Stimulated activated CD8-positive, alpha-beta memory T cell treated with anti-CD3 and anti-CD28 coated beads, Interleukin-4, amount 100 ng/mL, for 1 hour (primary cell): ENCODE measurements at places on chromosomes 16 and 17.

DNA sequence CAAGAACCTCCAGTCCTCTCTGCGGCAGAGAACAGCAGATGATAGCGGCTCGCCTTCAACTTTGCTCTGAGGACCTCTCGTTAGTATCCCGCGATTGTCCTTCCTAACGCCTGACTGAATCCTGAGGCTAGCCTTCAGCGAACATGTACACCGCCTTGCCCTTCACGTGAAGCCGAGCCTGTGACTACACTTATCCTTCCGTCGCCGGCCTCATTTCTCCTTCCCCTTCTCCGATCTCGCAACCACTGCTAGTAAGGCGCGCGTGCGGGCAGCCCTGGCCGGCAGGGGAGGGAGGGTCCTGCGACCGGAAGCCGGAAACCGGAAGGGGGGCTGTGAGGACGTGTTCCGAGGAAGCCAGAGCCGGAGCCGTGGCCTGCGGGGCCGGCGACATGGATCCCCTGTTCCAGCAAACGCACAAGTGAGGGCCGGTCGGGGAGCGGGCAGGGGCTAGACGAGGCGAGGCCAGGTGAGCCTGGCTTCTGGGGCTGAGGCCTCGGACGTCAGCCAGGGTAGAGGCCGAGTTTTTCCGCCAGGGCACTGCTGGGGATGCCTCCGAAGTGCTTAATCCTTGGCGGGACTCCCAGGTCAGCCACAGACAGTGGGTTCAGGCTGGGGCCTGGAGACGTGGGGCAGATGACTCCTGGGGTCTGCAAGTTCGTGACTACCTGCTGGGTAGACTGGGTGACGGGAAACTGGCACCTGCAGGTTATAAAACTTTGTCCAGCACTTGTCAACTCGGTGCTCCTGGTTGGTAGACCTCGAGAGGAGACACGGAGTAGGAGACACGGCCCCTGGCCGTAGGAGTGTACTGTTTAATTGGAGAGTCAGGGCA, at the start of gene GOSR2:
Gene GOSR2, plus strand, starts transcription at position 357 of the 832 bp plus-strand sequence. Its CDS starts 33 bp downstream, at position 390.
- peak; percentile 74 for DNase-seq

DNA sequence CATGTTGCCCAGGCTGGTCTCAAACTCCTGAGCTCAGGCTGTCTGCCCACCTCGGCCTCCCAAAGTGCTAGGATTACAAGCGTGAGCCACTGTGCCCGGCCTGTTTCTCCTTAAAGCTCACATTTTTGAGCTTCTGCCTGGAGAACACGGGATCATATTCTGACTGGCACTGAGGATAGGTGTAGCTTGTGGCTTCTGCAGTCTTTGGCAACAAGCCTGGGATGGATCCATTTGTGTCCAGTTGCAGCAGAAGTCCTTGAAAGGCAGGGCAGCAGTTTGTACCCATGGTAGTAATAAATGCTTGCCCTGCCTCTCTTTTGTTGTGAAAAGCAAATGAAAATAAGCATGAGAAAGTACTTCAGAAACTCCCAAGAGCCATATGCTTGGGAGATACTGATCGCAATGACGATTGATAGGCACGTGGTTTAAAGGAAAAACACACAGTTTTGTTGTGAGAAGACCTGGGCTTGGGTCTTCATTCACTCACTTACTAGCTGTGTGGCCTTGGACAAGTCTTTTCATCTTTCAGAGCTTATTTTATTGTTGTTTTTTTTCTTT, 3.1 kb upstream of the CORO7 start:
- DNase-seq, result no peak

DNA sequence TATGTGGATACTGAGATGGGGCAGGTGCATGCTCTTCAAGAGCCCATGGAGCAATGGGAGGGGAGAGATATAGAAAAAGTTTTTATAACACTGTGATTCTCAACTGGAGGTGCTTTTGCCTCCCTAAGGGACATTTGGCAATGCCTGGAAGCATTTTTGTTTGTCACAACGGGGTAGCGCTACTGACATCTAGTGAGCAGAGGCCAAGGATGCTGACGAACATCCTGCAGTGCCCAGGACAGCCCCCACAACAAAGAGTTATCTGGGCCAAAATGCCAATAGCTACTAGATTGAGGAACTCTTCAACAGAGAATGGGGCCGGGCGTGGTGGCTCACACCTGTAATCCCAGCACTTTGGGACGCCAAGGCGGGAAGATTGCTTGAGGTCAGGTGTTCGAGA, 67.2 kb upstream of the CLEC3A start:
- DNase-seq, result no peak

GRCh38 chr17:70261170-70261569, 91.8 kb downstream of the KCNJ2 start:
- no peak for DNase-seq

- no peak for DNase-seq
These were observed 79.4 kb upstream of the KSR1 start for GRCh38 chr17:27376637-27377547.

DNA sequence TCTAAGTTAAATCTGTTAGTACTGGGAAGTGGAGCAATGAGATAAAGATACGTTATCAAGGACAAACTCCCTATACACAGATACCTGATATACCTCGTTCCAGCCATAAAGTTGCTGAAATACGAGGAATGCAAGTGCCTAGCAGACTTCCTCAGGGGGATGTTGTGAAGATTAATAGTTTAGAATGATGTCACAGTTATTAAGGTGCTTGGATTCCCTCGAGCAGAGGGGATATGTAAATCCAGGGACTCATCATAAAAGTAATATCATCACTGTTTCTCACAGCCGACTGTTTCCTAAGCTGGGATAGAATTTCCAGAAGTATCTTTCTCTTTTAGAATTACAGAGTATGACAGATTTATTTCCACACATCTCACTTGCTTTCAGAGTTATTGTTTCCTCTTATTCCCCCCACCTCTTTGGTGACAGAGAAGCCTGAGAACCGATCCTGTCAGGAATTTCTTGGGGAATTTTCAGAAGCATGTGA, 28.4 kb upstream of the ZFHX3 start:
- no peak for DNase-seq

GRCh38 chr17:3986270-3986938, 22.2 kb upstream of the ATP2A3 start:
- DNase-seq, result no peak
